H9 (cell line): ENCODE measurements at places on chromosomes 13 and 19. TPM values are rescaled to one million over a fixed set of nuclear protein-coding genes. Genes with fewer than 3 reads are reported as not detected.

The AKT1S1 gene
- 43.5 and 44.6 TPM in 2 replicates for total RNA-seq

The TYROBP gene
- not detected in 2 replicates for total RNA-seq

The TIMM29 gene
- total RNA-seq = 23.4 and 26.8 TPM in 2 replicates

The ZNF549 gene
- total RNA-seq = 10.2 and 11.6 TPM in 2 replicates

The B3GNT8 gene
- total RNA-seq = 0.86 and 0.96 TPM in 2 replicates
